ENCODE measurements at places on chromosomes 11 and 22.

- DNase-seq = no peak
Measured at GRCh38 chr11:113389272-113389671, 1.7 kb downstream of the ANKK1 start.

DNA sequence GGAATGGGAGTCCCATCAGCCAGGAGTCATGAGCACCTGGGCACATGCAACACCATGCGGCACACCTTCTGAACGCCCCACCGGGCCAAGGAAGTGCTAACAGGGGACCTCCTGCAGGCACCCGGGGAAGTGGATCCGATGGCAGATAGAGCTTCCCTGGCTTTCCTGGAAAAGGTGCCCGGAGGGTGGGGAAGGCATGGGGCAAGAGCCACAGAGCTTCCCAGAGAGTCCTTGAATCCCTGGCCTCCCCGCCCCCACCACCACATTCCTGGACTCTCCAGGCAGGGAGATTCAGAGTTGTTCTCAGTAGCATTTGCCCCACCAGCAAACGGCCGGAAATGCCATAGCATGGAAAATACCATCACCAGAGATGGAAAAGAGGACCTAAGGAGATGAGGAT is 8.3 kb downstream of the TRIM29 start:
- DNase-seq = no peak

DNA sequence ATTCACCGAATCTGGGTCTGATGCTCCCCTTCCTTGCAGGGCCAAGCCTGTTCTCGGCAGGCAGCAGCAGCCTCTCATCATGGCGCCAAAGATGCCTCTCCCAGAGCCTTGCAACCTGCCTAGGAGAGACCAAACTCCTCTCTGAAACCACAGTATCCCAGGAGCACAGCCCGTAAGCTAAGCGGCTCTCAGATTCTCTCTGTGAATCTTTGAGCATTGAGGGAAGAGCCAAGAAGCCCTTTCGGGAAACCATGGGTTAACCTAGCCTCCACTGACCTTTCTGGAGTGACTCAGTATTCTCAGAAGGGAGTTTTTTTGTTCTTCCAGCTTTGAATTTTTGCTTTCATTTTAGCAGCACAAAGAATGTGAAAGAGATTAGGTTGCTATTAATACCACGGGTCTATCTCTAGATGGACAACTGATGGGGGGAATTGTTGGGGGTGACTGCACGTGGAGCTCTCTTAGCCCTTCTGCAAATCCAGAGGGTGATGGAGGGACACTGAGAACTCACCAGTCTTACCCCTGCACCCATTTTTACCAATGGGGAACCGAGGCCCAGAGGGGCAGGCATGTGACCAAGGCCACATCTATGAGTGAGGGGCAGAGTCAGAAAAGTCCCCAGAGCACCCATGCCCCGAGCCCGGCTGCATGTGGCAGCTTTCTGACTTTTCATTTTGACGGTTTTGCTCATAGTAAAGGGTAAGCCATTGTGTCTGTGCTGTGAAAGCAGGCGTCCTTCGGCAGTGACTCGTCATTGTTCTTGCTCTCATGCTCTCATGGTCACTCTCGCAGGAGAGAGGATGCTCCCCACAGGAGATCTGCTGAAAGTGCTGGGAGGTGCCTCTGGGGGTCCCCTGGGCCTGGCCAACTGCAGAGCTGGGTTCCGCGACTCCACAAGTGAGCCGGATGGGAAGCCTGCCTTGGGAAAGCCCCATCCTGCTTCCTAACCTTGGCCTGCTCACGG is 36.0 kb downstream of the IRAG1 start:
- no peak for DNase-seq

- no peak for DNase-seq
Measured at GRCh38 chr11:65417702-65418430, 4.7 kb upstream of the NEAT1 start.

DNA sequence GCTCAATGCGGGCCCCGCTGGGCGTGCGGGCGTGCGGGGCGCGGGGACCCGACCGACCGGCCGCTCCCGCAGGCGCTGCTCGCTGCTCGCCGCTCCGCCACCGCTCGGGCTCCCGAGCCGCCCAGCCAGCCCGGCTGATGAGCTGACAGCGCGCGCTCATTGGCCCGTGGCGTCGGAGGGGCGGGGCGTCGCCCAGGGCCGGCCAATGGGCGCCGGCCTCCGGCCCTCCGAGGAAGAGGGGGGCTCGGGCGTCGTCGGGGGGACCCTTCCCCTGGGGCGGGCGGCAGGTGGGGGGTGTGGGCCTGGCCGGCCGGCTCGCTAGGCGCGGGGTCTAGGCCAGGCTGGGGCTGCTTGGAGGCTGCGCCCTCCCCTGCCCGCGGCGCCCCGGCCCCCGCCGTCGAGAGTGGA is at the start of gene SCUBE1:
Gene SCUBE1 (minus strand): TSS at position 111 of the 408 bp plus-strand sequence. CDS start 111 bp downstream, outside the sequence.
- peak; percentile 84 for DNase-seq

DNA sequence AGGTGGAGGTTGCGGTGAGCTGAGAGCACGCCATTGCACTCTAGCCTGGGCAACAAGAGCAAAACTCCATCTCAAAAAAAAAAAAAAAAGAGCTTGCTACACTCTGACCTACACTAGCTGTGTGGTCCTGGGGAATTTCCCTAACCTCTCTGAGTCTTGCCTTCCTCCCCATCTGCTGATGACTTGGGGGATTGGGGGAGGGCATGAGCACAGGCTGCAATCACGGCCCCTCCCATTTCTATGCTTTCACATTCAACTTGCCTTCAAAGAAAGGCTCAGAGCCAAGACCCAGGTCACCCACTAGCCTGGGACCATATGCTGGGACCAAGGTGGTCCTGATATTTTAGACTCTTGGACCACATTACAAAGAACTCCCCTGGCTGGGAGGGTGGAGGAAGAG is 39.8 kb upstream of the TEF start:
- DNase-seq = no peak

GRCh38 chr22:24101966-24102365 is 79.3 kb upstream of the SUSD2 start:
- DNase-seq = no peak

DNA sequence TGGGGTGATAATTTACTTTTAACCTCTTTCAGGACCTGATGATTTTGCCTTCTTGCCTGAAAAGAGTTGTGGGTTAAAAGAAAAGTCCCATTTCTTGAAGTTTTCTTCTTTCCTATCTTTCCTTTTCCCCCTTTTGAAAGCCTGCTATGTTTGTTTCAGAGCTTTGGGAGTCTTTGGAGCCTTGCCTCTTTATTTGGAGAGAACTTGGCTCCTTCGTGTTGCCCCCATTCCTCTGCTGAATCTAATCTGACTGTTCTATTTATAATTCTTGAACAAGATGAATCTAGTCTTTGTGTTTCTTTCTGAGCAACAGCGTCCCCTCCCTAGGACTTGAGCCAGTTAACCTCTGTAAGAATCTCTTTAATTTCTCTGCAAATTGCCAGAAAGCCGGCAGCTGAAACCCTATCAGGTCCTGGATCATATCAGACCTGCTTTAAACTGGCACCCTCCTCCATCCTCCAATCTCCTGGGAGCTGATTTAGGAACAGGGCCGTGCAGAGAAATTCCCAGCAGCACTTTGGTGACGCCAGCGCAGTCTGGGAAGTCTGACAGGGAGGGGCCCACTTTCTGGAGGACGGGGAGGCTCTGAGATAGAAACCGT is 289.1 kb upstream of the SORL1-AS1 start:
- no peak for DNase-seq

DNA sequence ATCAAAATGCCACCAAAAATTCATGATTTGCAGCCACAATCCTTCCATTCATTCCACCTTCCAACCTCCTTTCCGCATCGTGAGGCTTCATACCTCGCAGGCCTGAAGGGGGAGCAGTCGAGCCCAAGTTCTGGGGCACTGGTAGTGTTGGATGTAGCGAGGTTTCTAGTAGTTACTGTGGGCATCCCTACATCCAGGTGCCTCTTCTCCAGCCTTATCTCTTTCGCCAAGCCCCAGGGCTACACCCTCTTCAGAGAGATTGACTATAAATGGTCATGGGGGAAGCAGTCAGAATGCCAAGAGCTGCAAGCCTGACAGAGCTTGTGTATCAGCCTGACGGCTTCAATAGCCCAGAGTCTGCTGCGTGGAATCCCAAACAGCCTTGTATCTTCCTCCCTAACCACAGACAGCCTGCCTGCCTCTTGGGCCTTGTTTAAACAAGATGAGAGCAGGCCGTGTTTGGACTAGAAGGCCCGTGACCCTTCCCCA is 28.9 kb downstream of the CLMP start:
- DNase-seq = peak; percentile 80

DNA sequence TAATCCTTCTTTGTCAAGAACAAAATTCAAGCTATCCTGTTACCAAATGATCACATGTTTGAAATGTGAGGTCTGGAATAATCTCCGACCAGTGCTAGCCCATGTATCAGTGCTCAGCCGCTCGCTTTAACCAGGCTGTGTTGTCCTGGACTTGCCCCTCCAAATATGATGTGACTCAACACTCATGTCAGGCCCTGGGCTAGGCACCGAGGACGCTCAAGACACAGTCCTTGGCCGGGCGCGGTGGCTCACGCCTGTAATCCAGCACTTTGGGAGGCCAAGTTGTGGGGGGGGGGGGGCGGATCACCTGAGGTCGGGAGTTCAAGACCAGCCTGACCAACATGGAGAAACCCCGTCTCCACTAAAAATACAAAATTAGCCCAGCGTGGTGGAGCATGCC is 54.1 kb upstream of the WNT7B start:
- DNase-seq = no peak

DNA sequence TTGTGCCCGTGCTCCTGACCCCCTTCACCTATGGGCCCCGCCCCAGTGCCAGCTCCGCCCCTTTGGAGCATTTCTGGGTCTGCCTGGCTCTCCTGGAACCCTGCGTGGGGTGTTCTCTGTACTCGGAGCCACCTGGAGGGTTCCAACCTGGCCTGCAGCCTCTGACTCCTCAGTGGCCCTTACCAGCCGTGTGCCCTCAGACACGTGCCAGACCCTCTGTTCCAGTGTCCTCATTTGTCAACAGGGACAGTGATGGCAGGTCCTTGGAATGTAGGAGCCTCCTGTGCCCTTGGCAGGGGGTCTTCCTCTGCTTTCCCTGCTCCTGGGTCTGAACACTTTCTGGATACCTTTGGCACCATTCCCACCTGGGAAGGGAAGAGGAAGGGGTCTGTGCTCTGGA is 96.4 kb downstream of the CACNA1I start:
- no peak for DNase-seq

- no peak for DNase-seq
Measured at GRCh38 chr22:17373855-17374254, 4.6 kb downstream of the CECR2 start.

DNA sequence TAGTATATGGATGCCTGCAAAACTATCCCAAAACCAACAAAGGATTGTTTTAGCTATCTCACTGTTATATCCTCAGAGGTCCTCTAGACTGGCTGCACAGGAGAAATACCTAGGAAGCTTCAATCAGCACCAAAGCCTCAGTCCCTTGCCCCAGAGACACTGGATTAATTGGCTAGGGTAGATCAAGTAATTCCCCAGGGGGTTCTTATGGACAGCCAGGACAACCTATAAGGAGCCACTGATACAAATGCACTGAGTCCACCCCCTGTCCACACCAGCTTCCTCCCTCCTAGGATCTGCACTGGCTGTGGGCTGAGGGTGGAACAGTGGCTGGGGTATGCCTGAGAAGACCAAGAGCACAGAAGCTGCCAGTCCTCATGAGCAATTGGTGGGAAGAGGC is 16.3 kb downstream of the ADORA2A start:
- DNase-seq = no peak

DNA sequence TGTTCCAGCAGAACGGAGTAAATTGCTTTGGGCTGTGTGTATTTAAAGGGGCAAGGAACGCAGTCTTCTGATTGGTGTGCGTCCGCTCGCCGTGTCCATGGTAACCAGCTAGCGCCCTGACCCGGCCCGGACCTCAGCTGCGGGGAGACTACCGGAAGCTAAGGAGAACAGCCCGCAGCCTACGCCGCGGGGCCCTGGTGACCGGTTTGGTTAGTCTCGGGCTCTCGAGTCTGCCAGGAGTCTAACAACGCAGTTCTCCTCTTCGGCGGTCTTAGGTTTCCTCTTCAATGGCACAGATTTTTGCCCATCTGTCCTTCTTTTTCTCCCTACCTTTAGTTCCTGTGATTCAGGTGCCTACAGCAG is 3.5 kb upstream of the OR56A3 start:
- no peak for DNase-seq

- DNase-seq = peak; percentile 59
Measured at GRCh38 chr11:1256257-1257045, 33.6 kb downstream of the MUC5B start.

DNA sequence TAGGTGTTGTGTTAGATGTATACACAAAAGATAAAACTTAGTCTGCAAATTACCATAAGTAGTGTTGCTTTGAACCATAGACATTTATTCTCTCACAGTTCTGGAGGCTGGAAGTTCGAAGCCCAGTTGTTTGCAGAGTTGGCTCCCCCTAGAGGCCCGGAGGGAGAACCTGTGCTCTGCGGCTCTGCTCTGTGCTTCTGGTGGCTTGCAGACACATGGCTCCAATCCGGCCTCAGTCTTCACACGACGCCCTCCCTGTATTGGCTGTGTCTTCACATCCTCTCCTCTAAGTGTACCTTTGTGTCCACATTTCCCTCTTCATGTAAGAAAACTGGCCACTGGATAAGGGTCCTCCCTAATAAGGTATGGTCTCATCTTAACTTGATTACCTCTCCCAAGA is 128.4 kb downstream of the OPCML start:
- DNase-seq = peak; percentile 48

- DNase-seq = no peak
Measured at GRCh38 chr22:50278956-50279619, 8.9 kb upstream of the MAPK11 start.

DNA sequence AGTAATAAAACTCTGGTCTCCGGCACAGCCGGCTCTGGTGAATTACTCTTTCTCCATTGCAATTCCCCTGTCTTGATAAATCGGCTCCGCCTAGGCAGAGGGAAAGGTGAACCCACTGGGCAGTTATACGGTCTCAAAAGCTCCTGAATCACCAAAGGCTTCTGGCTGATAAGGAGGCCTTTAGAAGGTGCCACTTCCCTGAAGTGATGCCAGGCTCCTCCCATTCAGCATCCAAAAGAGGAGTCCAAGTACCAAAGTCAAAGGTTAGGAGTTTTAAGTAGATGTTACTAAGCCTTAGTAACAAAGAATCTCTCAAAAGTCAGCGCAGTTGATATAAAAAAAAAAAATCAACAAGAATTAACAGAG is 11.8 kb upstream of the ALKBH8 start:
- DNase-seq = no peak

GRCh38 chr11:128271401-128271800 is 316.0 kb downstream of the ETS1 start:
- DNase-seq = no peak

DNA sequence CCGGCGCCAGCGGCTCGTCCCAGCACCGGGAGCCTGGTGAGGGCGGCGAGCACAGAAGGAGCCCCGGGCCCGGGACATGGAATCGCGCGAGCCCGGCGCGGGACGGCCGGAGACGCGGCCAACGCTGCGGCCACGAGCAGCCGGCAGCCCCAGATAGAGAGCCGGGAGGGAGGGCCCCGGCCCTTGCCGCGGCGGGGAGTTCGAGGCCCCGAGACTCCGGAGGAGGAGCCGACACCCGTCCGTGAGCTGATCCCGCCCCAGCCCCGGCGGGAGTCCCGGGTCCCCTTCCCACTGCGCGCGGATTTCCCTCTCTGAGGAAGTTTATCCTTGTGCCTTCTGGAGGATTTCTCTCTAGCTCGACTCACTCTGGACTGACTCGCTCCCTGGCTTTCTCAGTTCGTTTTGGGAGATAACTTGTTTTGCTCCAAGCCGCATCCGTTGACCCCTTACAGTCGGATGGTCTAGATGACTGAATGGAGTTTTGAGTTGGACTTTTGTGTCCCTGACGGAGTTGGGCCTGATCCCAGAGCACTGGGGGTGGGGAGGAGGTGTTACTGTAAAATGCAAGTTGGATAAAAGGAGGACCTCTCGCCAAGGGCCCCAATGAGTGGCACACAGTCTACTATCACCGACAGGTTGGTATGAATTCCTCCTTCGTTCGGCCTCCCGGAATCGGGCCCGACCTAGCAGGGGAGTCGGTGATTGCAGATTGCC is 585 bp downstream of the ARHGEF12 start:
- peak; percentile 31 for DNase-seq

GRCh38 chr11:116910378-116910777 is 73.0 kb upstream of the APOA1 start:
- no peak for DNase-seq

Data from H9 (cell line).